ENCODE measurements at places on chromosomes 16 and 17.

GRCh38 chr17:64498308-64499203 is 1.7 kb upstream of the POLG2 start:
- no peak for DNase-seq

- no peak for DNase-seq
Observed at GRCh38 chr16:87245511-87245910, 71.7 kb downstream of the C16orf95 start.

GRCh38 chr17:9875441-9875840 is 29.6 kb downstream of the RCVRN start:
- DNase-seq = no peak

DNA sequence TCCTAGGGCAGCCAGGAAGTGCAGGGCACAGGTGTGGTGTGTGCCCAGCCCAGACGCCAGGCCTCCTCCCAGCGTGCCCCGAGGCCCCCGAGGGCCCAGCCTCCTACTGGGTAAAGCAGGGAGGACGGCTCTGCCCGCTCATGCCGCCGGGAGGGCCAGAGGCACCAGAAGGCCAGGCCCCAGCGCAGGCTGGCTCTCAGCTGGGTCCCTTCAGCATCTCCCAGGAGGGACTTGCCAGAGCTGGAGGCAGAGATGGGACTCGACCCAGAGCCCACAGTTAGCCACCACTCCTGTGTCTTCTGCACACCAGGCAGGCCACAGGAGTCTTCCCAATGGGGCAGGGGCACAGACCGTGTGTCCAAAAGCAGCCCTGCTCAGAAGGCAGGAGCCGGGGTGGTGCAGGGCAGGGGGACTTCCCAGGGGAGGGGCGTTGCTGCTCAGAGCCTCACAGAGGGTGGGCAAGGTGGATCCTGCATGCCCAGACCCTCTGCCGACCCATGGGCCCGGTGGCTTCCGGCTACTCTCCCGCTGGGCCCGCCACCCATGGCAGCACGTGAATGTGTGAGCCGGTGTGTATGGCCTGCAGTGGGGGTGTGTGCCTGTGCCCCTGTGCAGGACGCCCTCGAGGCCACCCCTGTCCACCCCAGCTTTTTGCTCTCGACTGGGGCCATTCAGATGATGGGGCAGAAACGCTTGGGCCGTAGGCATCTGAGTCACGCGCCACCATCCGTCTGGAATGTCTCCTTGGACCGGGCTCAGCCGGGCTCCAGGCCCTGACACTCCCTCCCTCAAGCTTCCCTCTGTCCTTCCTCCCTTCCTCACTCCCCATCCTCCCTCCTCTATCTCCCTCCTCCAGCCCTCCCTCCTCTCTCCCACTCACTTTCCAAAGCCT is 5.7 kb upstream of the ZNF469 start:
- no peak for DNase-seq

DNA sequence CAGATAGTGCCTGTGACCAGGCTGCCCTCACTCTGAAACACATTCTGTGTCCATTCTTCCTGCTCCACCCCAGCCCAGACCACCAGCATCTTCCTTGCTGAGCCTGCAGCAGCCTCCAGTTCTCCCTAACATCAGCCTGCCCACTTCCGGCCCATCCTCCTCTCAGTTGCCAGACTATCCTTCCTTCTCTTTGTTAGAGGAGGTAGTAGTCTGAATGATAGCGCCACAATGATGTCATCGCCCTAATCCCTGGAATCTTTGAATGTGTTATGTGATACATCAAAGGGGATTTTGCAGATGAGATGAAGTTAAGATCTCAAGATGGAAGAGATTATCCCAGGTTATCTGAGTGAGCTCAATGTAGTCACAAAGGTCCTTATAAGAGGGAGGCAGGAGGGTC is 3.2 kb upstream of the ZDHHC1 start:
- no peak for DNase-seq

DNA sequence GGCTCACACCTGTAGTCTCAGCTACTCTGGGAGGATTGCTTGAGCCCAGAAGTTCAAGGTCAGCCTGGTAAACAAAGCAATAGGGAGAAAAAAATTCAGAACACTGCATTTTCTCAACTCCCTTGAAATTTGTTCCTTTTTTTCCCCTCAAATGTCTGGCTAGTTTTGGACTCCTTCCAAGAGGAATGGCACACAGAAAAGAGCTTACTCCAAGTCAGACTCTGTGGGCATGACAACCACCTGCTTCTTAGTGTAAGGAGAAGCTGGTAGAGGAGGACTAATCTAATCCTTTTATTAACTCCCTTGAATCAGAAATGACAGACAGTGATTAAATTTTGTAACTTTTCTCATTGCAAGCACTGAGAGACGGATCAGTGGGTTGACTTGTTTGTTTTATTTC is 27.9 kb upstream of the HYDIN start:
- DNase-seq = no peak

GRCh38 chr17:3594976-3595375 is 14.2 kb downstream of the TRPV1 start:
- DNase-seq = no peak

All from stimulated activated CD8-positive, alpha-beta memory T cell treated with anti-CD3 and anti-CD28 coated beads, Interleukin-7, amount 100 ng/mL, for 4 hours (primary cell).